ENCODE measurements at places on chromosomes 3 and 15.

DNA sequence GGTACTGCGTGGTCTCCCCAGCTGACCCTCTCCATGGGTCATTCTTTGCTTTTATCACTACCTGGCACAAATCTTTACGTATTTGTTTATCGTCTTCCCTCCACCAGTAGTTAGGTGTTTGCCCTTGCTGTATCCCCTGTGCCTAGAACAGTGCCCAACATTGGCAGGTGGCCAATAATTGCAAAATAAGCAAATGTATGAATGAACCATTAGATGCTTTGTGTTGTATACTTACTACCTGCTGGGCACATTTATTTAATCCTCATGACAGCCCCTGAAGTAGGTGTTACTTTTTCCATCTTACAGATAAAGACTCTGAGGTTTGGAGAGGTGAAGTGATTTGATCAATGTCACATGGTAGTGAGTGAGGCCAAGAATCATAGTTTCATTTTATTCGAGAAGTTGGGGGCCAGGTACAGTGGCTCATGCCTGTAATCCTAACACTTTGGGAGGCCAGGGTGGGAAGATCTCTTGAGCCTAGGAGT is 2.0 kb upstream of the TWF2 start:
- DNase-seq = no peak

GRCh38 chr3:26291840-26292239 is 330.7 kb upstream of the LRRC3B start:
- DNase-seq = no peak

DNA sequence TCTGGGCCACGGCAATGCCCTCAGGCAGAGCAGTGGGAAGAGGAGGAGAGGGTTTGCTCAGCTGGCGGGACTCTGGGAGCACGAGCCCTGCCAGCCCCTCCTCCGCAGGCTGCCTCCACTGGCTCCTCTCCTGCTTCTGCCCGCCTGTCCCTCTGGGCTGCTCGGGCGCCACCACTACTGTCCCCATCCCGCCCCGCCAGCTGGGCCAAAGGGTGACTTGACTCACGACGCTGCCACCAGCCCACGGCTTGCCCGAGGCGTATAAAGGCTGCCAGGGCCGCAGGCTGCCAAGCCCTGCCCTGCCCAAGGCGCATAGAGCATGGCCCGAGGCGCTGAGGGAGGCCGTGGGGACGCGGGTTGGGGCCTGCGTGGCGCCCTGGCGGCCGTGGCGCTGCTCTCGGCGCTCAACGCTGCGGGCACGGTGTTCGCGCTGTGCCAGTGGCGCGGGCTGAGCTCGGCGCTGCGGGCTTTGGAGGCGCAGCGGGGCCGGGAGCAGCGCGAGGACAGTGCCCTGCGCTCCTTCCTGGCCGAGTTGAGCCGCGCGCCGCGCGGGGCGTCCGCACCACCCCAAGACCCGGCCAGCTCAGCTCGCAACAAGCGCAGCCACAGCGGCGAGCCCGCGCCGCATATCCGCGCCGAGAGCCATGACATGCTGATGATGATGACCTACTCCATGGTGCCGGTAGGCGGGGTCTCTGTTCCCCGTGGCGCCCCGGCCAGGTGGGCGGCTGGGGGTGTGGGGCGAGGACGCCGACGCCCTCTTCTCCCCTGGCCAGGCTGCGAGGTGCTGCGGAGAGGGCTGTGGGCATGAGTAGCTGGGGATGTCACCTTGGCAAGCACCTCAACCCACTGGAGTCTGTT is at the start of gene GLDN:
Gene GLDN, plus strand, starts transcription at position 290 of the 861 bp plus-strand sequence. Its CDS starts 30 bp downstream, at position 320.
- no peak for DNase-seq

DNA sequence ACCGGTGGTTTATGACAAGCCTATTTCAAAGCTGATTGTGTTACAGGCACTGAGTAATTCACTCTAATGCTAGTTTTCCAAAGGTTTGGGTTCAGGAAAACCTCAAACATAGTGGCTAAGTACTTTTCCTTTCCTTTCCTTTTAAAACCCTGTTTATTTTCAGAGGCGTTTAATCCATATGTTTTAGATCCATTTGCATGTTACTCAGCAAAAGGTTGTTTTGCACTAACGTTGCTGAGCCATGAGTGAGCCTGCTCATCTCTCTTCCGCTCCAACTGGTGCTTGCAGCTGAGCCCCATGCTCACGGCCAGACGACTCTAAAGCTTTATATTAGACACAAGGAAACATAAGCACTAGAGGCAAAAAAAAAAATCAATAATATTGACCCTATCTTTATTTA is 9.4 kb downstream of the CEMIP start:
- no peak for DNase-seq

DNA sequence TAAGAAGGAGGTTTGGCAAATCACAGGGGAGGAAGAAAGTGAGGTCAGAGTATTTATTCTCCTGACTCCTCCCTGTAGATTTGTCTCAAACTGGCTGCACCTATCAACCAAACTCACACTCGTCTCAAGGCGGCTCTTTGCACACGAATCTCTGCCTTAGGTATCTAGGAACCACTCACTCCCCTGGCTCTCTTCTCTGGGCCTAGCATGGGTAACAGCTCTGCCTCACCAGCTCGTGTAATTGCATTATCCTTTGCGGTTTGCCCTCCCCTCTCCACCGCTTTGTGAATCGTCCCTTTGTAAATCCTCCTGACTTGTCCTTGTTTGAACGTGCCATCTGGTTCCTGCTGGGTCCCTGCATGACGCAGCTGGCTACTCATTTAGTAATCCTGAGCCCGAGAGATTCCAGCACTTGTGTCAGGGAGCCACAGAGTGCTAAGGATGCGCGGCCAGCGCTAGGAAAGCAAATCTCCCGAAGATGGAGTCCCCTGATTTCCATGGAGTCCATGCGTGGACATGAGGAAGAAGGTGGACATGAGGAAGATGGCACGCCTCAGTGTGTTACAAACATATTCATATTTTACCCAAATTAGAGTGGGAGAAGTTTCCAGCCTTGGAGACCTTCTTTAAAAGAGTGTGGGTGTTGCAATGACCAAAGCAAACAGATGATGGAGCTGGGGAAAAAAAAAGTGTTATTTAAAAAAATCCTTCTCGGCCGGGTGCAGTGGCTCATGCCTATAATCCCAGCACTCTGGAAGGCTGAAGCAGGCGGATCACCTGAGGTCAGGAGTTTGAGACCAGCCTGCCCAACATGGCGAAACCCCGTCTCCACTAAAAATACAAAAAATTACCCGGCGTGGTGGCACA is 26.7 kb downstream of the NRROS start:
- DNase-seq = no peak
